ENCODE measurements at places on chromosomes 6 and 20.

DNA sequence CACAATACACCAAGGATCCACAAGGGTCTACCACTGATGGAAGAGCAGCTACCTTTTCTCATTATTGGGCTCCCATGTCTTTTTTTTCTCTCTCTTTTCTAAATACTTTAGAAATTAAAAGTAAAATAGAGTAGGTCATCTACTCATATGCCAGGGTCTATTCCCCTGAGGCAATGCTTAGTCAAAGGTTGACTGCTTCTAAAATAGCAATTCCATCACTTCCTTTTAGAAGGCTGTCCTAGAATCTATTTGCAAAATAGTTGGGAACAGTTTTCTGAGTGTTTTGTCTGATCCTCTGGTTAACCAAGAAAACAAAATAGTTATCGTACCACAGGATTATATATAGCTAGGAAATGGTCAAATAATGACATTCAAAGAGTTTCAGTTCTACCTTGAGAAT is 174.1 kb downstream of the COL21A1 start:
- DNase-seq, result no peak

DNA sequence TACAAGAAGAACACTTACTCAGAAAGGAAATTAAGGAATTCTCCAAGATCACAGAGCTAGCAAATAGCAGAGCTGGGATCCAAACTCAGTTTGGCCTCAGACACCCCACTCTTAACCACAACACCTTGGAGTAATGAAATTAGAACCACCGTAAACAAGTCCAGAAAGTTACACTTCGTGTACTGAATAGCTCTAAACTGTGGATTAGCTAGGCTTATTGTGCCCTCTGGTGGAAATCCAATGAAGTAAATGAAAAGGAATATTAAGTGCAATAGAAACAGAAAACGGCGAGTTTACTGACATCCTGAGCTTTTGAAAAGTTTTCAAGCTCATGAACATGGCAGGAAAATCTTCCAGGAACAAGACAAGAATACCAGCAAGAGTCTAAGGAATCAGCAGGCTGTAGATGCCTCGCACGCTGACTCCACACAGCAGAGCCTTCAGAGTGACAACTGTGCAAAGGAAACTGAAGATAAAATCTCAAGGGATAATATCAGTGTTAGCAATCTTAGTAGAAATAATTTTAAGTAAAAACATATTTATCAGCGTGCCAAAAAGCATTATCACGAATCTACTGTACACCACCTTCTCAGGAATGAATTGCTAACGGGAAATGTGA is 34.6 kb downstream of the FBXO5 start:
- no peak for DNase-seq

DNA sequence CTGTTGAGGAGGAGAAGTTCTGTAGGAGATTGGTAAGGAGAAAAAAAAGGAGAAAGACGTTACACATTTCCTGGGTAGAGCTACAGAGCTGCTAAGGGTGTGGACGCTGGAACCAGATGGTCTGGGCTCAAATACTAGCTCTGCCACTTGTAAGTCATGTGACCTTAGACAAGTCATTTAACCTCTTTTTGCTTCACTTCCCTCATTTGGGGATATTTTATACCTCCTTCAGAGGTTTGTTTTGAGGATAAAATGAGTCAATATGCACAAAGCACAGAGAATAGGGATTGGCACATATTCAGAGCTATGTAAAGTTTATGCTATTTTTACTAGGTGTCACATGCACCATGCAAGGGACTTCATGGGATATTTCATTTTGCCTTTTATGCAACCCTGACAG is 708.8 kb downstream of the DHX35 start:
- DNase-seq, result no peak

GRCh38 chr6:159098636-159099106 is 53.9 kb upstream of the TAGAP start:
- DNase-seq, result peak; percentile 71

GRCh38 chr20:44836601-44837120 is 26.3 kb upstream of the RIMS4 start:
- no peak for DNase-seq

- no peak for DNase-seq
Observed at GRCh38 chr6:98925831-98926230, 21.9 kb downstream of the FBXL4 start.

DNA sequence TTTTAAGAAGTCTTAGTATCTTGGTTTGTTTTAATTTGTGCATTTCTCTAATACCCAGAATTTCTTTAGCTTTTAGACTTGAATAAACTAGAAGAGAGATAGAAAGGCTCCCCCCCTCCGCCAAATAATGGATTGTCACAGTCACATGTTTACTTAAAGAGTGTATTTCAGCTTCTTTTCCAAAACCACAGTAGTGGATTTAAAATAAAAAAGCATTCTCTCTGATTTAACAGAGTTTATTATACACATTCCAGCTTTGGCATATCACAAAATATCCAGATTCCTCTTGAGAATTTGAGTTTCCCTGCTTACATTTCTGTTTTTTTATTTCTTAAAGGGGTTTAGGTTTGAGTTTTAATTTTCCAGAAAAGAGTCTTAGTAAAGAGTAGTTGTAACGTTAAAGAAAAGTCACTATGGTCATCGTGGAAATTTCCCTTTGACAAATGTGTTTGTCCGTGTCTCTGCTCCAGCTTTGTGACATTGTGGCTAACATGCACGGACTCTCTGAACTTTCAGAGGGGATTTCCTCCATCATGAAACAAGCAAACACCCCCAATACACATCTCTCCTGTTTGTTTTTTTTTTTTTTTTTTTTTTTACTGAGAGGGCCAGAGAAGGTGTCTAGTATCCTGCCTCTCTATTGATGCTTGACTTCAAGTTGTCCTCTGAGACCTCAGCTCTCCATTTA is 113.5 kb upstream of the SUPT3H start:
- DNase-seq, result no peak

DNA sequence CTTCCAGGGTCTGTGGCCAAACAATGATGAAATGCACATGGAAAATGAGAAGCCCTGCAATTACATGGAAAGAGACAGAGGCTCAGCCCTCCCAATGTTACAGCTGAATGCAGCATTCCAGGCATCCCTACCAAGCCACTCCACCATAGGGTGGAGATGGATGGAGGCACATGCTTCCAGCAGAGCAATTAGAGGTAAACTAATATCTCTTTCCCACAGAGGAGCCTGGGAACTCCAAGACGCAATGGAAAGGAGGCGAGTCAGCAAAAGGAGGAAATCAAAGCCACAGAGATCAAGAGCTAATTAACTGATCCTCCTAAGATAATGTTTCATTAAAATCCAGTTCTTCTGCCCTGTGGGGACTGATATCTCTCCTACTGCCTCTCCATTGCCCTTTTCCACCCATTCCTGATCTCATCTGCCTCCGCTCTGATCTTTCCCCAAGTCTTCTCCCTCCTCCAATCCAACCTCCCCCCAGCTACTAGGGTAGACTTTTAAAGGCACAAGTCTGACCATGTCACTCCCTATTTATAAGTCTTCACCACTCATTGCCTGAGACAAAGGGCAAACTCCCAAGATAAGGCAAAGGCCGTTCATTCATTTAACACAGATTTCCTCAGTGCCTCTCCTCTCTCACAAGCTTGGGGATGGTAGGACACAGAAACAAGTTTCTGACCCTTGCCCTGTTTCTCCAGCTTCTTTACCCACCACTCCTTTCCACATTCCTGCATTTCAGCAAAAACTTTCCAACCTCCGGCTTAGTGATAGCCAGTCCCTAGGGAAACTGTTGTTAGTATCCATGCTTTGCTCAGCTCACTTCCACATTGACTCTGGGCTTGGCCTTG is 14.3 kb upstream of the KCNB1 start:
- DNase-seq, result no peak

DNA sequence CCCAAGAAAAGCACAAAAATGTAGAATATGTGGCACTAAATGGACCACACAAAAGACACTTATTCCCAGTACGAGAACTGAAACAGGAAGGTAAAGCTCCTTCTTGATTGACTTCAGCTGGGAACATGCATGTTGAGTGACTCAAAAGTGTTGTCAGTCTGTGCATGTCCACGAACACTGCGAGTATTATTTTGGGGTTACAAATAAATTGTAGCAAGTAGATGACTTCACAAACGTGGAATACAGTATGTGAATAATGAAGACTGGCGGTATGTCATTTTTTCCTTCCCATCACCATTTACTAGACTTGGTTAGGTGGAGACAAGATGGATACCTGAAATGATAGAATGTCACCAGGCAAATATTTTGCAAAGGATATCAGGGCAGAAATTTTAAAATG is 45.4 kb downstream of the L3MBTL3 start:
- no peak for DNase-seq

DNA sequence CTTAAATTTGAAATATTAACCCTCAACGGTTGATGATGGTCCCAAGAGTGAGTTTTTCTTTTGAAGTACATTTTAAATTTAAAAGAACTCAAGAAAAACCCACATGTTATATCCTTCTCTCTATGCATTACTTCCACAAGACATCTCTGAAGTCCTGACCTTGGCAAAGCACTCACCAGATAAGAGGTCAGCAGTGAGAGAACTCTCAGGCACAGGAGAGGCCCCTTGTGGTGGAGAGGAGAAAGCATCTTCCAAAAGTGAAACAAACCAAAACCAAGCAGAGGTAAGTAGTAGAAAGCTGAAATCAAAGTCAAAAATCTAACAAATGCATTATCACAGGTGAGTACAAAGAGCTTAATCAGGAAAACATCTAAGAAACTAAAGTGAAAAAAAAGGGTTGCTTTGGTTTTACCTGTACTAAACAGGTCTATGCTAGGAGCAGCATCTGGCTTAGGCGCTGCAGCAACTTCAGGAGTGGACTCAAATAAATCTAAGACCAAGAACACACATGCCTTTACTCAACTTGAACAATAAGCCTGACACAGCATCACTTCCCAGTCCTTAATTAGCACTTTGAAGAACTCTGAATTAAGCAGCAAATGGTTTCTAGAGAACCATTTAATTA is 80.5 kb downstream of the PRSS35 start:
- no peak for DNase-seq

DNA sequence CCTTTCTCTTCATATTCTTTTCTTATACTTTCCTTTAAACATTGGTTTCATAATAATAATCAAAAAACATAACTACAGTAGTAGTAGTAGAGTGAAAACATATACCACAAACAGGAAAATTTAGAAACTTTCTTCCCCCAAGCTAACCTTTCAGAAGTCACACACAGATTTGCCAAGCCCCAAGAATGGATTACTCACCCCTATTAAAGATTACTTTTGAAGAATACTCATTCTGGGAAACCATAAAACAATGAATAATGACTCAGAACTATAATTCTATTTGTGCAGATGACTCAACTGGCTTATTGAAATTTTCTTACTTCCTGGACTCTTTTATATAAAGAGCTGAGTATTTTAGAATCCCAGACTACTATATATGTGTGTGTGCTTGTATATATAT is 119.4 kb upstream of the GJE1 start:
- DNase-seq, result no peak
